Activated CD4-positive, alpha-beta T cell treated with anti-CD3 and anti-CD28 coated beads, Interleukin-2, amount 10 ng/mL, durations not matched to agents 7 days and 5 days (primary cell): ENCODE measurements at places on chromosomes 4 and X. TPM values are rescaled to one million over a fixed set of nuclear protein-coding genes. Genes with fewer than 3 reads are reported as not detected.

DNA sequence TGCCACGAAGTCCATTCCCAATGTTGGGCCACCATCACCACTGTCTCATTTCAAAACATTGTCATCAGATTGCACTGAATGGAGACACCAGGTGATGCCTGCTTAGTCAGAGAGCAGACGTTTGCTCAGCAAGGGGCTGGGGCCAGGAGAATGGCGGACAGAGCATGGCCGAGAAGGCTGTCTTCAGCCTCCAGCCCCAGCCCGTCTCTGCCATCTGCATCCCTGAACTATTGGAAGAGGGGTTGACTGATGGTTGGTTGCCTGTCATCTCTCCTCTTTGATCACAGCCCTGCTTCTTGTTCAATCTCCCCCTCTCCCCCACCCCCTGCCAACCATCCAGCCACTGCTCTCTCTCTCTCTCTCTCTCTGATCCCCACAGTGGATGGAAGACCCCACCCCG lies 140.9 kb downstream of the SHOX start:
- no peak for DNase-seq
- no peak overlapping the region for H3K27ac ChIP-seq

SPANXA2 gene
- not detected for total RNA-seq

GRCh38 chr4:19010761-19011160 lies 989.2 kb upstream of the LCORL start:
- no peak overlapping the region for H3K4me3 ChIP-seq
- no peaks in the 10 kb centered on the region for H3K36me3 ChIP-seq
- no peaks in the 10 kb centered on the region for H3K27me3 ChIP-seq
- no peaks in the 10 kb centered on the region for H3K4me1 ChIP-seq
- DNase-seq, result no peak

KCND1 gene
- total RNA-seq, result 3.6 TPM

DNA sequence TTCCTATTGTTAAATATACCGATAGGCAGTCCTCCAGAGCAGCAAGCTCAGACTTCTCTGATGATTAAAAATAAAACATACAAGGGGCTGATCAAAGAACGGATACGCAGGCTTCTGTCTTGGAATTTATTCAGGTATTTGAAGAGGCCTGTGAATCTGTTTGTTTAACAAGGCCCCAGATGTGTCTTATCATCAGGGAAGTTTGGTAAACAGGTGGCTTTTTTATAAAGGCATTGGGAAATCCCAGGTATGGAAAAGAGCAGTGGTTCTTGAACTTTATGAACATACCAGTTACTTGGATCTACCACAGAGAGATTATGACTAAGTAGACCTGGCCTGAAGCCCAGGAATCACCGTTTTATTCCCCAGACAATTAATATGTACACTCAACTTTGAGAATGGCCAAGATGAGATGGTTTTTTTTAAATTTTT lies 47.9 kb downstream of the SOWAHB start:
- H3K27ac ChIP-seq, result no peak overlapping the region
- H3K4me1 ChIP-seq, result no peaks in the 10 kb centered on the region
- DNase-seq, result no peak
- H3K4me3 ChIP-seq, result no peak overlapping the region

- no peaks in the 10 kb centered on the region for H3K36me3 ChIP-seq
- DNase-seq, result no peak
- H3K4me1 ChIP-seq, result no peaks in the 10 kb centered on the region
- no peak overlapping the region for H3K4me3 ChIP-seq
Observed at GRCh38 chr4:71212216-71212615, 126.6 kb upstream of the SLC4A4 start.

GRCh38 chr4:107071108-107071507 lies 35.0 kb upstream of the DKK2 start:
- H3K36me3 ChIP-seq, result no peaks in the 10 kb centered on the region
- H3K27me3 ChIP-seq, result no peaks in the 10 kb centered on the region
- H3K4me3 ChIP-seq, result no peak overlapping the region

DNA sequence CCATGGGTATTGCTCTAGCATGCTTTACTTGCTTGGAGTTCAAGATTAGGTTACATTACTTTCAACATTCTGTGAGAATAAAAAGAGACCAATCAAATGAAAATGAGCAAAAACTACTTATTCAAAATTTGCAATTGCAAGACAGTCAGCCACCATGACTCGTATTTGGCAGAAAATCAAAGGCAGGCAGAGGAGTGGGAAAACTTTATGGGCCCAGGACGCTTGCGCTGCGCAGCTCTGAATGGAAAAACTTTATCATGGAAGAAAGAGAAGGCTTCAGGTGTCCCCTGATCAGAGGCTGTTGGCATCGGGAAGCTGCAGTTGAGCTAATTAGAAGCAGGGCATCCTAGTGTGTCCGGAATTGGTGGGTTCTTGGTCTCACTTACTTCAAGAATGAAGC lies 250.6 kb downstream of the USP46 start:
- no peak overlapping the region for H3K27ac ChIP-seq
- no peaks in the 10 kb centered on the region for H3K27me3 ChIP-seq
- no peak overlapping the region for H3K4me3 ChIP-seq
- no peaks in the 10 kb centered on the region for H3K4me1 ChIP-seq
- no peak for DNase-seq

SLC16A2 gene
- total RNA-seq, result not detected

MFAP3L gene
- 0.27 TPM for total RNA-seq
